ENCODE measurements at places on chromosomes 5 and 9. TPM values are rescaled to one million over a fixed set of nuclear protein-coding genes. Genes with fewer than 3 reads are reported as not detected.

The MARCHF6 gene
- total RNA-seq, result 20.7 TPM

The FBXL7 gene
- 6.2 TPM for total RNA-seq

The DIRAS2 gene
- total RNA-seq, result 0.13 TPM

The BARHL1 gene
- total RNA-seq, result not detected

The PPP3R2 gene
- total RNA-seq, result not detected

The SLC1A3 gene
- 12.1 TPM for total RNA-seq

The FAM200C gene
- total RNA-seq, result 5.6 TPM

The C9 gene
- total RNA-seq, result not detected

The CDH10 gene
- not detected for total RNA-seq

The TAS2R1 gene
- not detected for total RNA-seq

The UBQLN1 gene
- total RNA-seq, result 111 TPM

Data from LHCN-M2 (cell line).